ENCODE measurements at places on chromosomes 5 and 9. TPM values are rescaled to one million over a fixed set of nuclear protein-coding genes. Genes with fewer than 3 reads are reported as not detected.

Gene SPINK4
- not detected for total RNA-seq

- DNase-seq = peak; percentile 12
Observed at GRCh38 chr5:763397-763796, 21.1 kb downstream of the ZDHHC11B start.

Gene CDX1
- total RNA-seq = not detected

DNA sequence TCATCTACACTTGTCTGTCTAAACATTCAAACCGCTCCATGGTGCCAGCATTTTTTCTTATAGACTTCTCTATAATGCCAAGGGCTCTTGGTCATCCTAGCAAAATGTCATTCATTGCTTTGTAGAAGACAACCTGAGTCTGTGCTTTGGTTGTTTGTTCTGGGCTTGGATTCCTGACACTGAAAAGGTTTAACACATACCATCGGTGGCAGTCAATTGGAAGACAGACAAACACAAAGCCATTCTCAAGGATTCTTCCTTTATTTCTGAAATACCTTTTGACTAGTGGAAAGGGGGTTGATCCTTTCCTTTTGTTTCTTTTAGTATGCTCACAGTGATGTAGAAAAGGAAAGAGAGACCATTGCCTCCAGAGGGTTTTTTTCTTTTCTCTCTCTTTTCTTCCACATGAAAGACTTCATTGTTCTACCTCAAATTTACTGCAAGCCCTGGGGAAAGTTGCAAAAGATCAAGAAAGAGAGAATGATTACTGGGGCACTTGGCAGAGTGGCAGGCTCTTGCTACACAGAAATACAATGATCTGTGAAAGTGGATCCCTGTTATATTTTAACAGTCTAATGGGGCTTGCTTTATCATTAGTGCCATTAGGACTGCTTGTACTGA lies 66.4 kb upstream of the TMC1 start:
- DNase-seq = no peak

DNA sequence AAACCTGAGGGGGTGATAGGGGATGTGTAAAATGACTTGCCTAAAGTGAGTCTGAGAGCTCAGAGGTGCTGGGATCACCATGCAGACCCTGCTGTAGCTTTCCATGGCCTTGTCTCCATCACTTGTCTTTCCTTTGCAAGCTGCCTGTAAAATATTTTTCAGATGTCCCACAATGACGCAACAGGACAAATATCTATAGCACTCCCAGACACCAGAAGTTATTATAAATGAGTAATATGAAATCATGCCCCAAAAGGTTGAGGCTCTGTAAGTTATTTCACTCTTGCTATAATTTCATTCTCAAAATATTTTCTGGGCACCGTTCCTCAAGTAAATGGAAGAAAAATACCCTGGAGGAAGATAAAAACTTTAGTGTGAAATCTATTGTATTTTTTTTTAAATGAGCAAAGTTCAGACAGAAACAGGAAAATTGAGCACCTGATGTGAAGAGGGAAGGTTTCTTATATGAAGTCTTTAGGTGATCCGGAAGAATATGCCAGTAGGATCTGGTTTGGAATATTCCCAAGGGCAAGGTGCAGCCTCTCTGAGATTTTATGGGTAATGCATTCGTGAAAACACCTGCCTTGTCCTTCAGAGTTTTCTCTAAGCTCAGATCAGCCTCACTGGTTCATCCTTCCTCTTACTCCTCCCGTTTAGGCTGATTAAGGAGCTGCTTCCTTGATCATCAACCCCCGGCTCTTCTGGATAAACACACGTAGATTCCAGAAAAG lies 138.3 kb upstream of the DMAC1 start:
- DNase-seq = no peak

DNA sequence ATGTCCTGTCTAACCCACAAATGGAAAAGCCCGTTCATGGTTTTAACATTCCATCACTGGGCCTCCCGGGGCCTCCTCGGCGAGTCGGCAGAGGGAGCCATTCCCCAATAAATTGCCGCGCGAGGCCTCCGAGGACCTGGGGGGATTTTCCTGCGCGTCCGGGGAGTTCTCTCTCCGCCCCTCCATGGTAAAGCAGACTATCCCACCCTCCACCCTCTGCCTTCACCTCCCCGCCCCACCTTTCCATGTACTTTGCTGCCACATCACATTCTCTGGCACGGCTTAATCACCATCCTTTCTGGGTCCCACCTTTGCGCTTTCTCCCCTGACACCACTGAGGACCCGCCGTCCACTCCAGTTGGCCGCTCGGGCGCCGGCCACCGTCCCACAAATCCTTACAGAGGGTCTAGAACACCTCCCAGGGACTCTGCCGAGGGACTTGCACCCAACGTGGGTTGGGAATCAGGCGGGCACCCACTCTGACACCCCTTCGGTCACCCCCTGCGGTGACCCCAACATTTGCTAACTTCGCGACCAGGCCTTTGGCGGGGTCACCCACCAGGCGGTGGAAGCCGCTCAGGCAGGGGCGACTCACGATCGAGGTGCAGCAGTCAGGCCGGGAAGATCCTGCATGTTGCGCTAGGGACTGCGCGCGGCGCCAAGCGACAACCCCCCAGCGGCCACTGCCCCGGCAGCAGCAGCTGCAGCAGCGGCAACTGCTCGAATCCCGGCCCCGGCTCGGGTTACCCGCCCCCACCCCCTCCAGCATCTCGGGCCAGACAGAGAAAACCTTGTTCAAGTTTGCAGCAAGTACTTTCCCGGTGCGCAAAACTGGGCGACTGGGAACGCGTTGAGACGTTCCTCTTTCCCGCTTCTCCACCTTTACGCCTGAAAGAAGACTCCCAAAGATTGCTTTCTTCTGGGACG lies at the start of gene MEGF10:
TSS of gene MEGF10 (plus strand) at position 778 of the 927 bp plus-strand sequence. CDS start 40,513 bp downstream, outside the sequence.
- peak; percentile 33 for DNase-seq

DNA sequence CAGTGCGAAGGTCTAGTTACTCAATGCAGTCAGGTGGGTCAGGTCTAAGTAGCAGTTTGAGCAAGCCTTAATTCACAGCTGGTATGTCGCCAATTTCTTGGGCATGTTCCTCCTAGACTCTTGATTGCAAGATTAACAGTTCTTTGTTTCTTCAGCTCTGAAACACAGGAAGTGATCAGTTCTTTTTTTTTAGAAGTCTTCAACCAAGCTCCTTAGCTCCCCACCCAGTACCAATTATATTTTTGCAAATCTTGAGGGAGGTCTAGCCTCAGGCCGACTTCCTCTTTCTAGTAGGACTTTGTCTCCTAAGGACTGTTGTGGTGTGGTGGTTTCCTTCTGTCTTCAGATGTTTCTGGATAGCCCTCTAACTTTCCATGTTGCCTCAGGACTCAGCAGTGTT lies 2054.2 kb downstream of the MAT2B start:
- no peak for DNase-seq

- DNase-seq = no peak
Observed at GRCh38 chr5:7811715-7812114, 39.2 kb downstream of the CFAP90 start.

Gene ERP44
- total RNA-seq = 15.8 TPM

DNA sequence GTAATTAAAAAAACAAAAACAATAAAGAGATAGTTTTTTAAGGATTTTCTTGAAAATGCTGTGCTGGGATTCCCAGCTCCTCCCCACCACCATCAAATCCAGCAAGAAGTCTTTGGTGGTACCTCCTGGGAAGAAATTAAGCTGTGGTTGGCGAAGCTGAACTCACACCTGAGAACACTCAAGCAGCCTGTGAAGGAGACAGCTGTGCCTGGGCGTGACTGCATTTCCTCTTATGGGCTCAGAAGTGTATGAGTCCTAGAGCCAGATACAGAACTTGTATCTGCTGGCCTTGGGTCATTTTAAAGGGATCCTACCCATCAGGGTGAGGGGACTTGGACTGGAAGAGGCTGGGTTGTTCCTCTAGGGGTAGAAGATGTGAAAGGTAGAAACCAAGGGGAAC lies 561.2 kb upstream of the SGCD start:
- no peak for DNase-seq

Gene GABRB2
- not detected for total RNA-seq

Gene SPRY4
- total RNA-seq = 0.79 TPM

- no peak for DNase-seq
Observed at GRCh38 chr9:114742947-114743346, 61.0 kb upstream of the TEX48 start.

DNA sequence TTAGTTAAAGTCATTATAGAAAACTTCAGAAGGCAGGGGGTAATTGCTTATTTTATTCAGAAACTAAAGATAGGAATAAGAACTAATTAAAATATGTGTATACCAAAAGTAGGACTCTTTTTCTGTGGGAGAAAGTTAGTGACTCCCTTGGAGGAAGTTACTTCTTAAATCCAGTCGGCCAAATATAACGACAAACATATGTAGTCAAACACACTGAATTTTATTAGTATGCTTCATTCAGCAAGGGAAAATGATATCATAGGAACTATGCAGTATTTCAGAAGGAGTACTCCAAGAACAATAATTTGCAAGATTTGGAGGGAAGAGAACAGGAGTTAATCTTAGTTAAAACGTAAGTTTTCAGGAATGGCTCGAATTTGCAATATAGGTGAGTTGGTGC lies 432.6 kb downstream of the CYLC2 start:
- DNase-seq = no peak

Gene FLT4
- 1.6 TPM for total RNA-seq

- DNase-seq = no peak
Observed at GRCh38 chr5:132219289-132219970, 8.2 kb downstream of the P4HA2 start.

DNA sequence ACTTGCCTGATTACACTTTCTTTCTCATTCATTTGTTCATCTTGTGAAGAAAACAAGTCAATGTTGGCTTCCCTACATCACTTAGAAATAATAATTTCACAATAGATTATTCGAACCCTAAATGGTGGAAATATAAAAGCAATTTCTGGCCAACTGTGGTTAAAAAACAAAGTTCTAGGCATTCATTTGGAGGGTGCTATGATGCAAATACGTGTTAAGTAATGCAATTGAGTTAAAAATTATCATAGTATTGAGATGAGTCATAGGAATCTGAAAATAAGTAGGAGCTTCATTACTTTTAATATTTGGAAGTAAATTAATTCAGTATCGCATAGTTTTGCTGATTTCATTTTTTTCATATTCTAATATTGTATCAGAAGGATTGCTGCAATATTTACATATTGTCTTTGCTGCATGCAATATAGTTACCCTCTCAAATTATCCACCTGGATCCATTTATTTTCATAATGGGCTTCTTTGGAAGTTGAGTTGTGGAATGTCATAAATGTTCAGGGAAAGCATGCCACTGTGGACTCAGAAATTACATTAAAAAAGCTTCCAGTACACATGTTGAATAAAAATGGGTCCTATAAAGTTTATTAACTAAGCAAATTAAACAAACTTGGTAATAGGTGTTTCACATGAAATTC lies 647.7 kb upstream of the WWC1 start:
- no peak for DNase-seq

GRCh38 chr5:151682240-151682639 lies 4.5 kb downstream of the SPARC start:
- DNase-seq = no peak

DNA sequence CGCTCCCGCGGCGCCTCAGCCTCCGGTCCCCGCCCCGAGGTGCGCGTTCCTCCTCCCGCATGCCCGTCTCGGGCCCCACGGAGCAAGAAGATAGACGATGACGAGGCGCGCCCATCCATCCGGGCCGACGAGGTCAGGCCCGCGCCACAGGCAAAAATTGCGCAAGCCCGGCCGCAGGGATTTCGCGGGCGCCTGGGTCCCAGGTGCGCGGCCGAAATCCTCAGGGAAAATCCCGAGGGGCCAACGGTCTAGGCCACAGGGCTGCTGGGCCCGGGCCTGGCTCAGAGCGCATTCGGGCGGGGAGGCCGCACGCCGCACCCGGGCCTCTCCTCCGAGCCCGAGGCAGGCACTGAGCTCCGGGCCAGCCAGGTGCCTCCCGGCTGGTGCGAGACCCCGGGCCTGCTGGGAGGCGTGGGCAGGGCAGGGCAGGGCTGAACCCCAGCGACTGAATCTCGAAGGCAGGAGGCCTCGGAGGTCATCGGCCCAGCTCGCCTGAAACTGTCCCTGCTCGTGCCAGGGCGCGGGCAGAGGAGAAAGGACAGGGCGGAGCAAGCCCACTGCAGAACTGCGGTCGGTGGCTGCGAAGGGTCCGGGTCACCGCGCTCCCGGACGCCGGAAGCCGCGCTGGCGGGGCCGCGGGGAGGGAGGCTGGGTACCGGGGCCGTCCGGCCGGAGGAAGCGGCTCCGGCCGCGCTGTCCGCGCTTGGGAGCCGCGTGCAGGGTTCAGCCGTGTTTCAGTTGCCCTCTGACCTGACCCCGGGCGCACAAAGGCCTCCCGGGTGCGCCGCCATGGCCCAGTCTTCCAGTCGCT lies 66.8 kb downstream of the FOXD1 start:
- no peak for DNase-seq

DNA sequence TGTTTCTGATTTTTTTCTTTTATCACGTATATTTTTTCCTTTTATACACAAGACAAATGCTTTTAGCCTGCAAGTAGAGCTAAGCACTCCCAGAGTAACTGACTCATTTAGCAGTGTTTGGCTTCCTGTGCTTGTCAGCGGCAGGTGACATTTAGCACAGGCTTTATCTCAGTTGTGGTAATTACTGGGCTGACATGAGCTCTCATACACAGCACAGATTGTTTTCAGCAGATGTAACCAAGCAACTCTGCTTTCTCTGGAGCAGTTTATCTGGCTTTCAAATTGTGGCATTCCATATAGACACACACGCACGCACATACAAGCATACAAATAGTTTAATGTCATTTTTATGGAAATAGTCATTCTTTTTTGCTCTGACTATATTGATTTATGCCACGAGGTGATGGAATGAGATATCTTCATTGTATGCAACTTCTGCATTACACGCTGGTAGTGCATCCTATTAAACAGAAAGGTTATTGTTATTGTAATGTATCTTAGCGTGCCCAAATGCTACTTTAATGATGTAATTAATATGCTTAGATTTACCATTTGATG lies 379.0 kb upstream of the GRAMD2B start:
- no peak for DNase-seq

DNA sequence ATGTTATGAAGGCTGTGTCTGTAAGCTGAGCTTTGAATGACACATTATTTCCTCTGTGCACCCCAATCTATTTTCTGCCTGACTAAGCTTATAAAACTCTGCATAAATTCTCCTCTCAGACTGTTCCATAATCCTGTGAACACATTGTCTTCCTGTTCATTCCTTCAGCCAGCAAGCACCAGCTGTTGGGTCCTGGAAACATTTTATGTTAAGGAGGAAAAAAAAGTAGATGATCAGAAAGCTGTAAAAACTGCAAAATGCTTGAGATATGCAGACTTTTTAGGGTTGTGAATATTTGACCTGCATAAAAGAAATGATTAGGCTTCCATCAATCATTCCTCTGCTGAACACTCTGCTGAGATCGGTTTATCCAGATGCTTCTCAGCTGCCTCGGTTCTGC lies 1246.0 kb upstream of the DMAC1 start:
- no peak for DNase-seq

DNA sequence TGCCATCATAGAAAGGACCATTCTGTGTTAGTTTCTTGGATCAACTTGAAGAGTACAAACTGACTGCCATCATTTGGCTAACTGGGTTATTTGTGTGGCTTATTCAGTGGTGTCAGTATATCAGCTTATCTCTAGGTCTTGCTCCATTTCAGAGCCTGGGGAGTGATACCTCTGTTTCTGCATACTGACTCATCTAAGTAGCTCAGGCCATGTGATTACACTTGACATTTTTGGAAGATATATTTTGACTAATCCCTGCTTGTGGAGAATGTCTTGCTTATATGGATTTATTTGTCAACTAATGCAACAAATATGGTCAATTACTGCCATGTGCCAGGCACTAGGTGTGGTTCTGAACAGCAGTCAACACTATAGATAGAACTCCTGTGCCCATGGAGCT lies 311.7 kb downstream of the YTHDC2 start:
- DNase-seq = no peak

Data from activated CD8-positive, alpha-beta T cell treated with anti-CD3 and anti-CD28 coated beads, Interleukin-2, amount 10 ng/mL, durations not matched to agents 7 days and 5 days (primary cell).